Activated B cell treated with CpG ODN at 0.5 μM for 24 hours (primary cell): ENCODE measurements at places on chromosomes 2 and 18.

GRCh38 chr2:37775908-37776250, 104.4 kb upstream of the CDC42EP3 start:
- DNase-seq = no peak

DNA sequence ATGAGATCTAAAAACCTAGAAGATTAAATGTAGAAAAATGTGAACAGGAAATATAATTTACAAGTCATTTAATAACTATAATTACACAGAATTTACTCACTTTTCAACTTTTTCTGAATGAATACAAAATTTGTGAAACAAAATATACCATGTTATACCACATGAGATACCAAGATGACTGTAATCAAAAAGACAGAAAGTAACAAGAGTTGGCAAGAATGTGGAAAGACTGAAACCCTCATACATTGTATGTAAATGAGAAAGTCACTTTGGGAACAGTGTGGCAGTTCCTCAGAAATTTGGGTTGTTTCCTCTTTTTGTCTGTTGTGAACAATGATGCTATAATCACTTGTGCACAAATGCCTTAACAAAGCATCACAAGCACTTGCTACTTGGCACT, 145.4 kb upstream of the ZNF804A start:
- no peak for DNase-seq

GRCh38 chr2:119472749-119473148, 41.1 kb downstream of the TMEM37 start:
- DNase-seq = no peak

- no peak for DNase-seq
Measured at GRCh38 chr2:64295326-64296139, 151.3 kb upstream of the PELI1 start.

- peak; percentile 62 for DNase-seq
Measured at GRCh38 chr2:91477731-91478672, 2786.5 kb downstream of the RPIA start.

- DNase-seq = no peak
Measured at GRCh38 chr2:36387258-36387916, 31.8 kb downstream of the CRIM1 start.
